Testis (tissue), 5 donors: ENCODE measurements at places on chromosomes 16 and 17. TPM values are rescaled to one million over a fixed set of nuclear protein-coding genes. Genes with fewer than 3 reads are reported as not detected.

Gene SMTNL2
- polyA plus RNA-seq: 6.9 TPM

Gene GP2
- polyA plus RNA-seq: 0.45 TPM

Gene KRTAP1-5
- polyA plus RNA-seq: not detected

Gene PMP22
- polyA plus RNA-seq: 70.0 TPM

Gene PIMREG
- polyA plus RNA-seq: 0.73 TPM

Gene HNF1B
- polyA plus RNA-seq: 6.3 TPM

Gene KRT25
- 1.6 TPM for polyA plus RNA-seq

Gene POLR3E
- 59.4 TPM for polyA plus RNA-seq

Gene ZNF821
- 74.3 TPM for polyA plus RNA-seq

Gene KRTAP1-1
- polyA plus RNA-seq: not detected

Gene HAS3
- 4.8 TPM for polyA plus RNA-seq

Gene GCGR
- 0.88 TPM for polyA plus RNA-seq

Gene TBC1D26
- 23.7 TPM for polyA plus RNA-seq

Gene TTLL6
- polyA plus RNA-seq: 70.9 TPM

Gene SHCBP1
- polyA plus RNA-seq: 14.7 TPM

Gene SSTR5
- polyA plus RNA-seq: not detected

Gene KRTAP4-1
- not detected for polyA plus RNA-seq

Gene SLFN12
- polyA plus RNA-seq: 2.6 TPM

Gene SDR42E1
- polyA plus RNA-seq: 10.1 TPM

Gene RNF112
- 4.6 TPM for polyA plus RNA-seq

Gene KIF22
- 69.6 TPM for polyA plus RNA-seq

Gene CEP295NL
- polyA plus RNA-seq: 100 TPM

Gene SCGB1C2
- not detected for polyA plus RNA-seq

Gene CD300H
- not detected for polyA plus RNA-seq

Gene CTRL
- 0.36 TPM for polyA plus RNA-seq

Gene KCNAB3
- 3.3 TPM for polyA plus RNA-seq

Gene MED9
- polyA plus RNA-seq: 18.8 TPM

Gene PDILT
- polyA plus RNA-seq: 26.8 TPM

Gene GPR142
- polyA plus RNA-seq: 0.51 TPM

Gene KIF2B
- 191 TPM for polyA plus RNA-seq

Gene ZNRF1
- 51.8 TPM for polyA plus RNA-seq

Gene RUNDC3A
- 17.5 TPM for polyA plus RNA-seq

Gene G6PC3
- 109 TPM for polyA plus RNA-seq

Gene CTRB1
- polyA plus RNA-seq: not detected

Gene LCMT1
- 89.0 TPM for polyA plus RNA-seq

Gene ASGR1
- 21.3 TPM for polyA plus RNA-seq

Gene IFI35
- polyA plus RNA-seq: 15.0 TPM

Gene TBC1D3E
- polyA plus RNA-seq: 6.0 TPM

Gene ZPBP2
- polyA plus RNA-seq: 224 TPM

Gene OR1A1
- polyA plus RNA-seq: not detected

Gene NHLRC4
- polyA plus RNA-seq: 3.0 TPM
